ENCODE measurements at places on chromosomes 1 and 21. TPM values are rescaled to one million over a fixed set of nuclear protein-coding genes. Genes with fewer than 3 reads are reported as not detected.

GFI1 gene
- 52.2 TPM for total RNA-seq

DNA sequence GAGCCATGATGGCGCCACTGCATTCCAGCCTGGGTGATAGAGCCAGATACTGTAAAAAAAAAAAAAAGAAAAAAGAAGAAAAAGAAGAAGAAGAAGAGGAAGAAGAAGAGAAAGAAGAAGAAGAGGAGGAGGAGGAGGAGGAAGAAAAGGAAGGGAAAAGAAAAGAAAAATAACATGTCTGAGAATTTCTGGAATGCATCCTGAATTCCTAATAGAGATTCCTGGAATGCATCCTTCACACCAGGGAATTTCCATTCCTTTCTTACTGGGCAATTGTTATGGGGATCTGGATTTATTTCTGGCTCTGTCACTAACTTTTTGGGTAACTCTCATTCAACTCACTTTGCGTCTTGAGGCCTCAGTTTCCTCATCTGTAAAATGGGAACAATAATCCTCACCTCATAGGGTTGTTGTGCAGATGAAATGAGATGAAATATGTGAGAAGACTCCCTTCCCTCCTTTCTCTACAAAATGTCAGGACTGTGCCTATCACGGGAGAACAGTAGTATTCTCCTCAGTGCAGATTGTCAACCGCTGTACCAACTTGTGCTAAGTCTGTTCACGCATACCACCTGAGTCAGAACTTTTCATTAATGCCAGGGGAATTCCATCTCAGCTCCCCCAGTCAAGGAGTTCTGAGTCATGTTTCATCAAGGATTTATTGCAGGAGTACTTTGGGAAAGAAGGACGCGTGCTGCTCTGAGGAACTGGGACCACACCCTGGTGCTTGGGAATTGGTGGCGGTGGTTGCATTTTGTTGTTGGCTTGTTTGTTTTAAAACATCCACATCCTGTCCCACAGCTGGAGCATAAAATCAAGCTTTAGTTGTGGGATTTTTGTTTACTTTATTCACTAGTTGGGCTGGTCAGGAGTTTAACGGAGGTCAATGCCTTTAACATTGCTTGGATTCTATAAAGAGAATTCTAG lies 42.4 kb upstream of the ROR1 start:
- H3K36me3 ChIP-seq = no peaks in the 10 kb centered on the region
- no peak overlapping the region for H3K4me3 ChIP-seq
- peaks cover 15% of the 10 kb centered on the region for H3K27me3 ChIP-seq
- DNase-seq = no peak

DNA sequence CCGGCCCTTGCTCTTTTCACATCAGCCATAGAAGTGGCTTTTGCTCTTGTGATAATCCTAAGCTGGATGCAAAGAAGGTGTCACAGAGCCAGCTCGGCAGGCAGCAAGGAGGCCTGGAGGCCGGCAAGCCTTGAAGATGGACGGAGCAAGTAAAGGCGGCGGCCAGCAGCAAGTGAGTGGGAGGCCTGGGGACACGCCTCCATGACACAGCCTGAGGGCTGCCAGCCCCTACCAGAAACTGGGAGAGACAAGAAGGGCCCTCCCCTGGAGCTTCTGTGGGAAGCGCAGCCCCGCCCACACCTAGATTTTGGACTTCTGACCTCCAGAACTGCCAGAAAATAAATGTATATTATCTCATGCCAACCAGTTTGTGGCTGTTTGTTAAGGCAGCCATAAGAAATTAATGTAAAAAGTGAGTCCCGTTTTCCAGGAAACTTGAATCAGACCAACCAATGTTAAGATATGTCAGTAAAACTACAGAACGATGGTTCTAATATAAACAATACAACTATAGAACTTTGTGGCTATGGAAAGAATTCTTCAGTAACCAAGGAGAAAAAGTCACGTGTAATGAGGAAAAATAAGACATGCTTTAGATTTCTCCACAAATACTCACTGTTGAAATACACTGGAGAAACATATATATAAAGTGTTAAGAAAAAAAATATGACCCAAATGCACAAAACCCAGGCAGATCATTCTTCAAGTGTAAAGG lies 49.9 kb downstream of the BACE2 start:
- peaks cover 25% of the 10 kb centered on the region for H3K27me3 ChIP-seq
- H3K36me3 ChIP-seq = no peaks in the 10 kb centered on the region
- H3K27ac ChIP-seq = no peak overlapping the region
- H3K4me3 ChIP-seq = no peak overlapping the region
- no peak for DNase-seq

DNA sequence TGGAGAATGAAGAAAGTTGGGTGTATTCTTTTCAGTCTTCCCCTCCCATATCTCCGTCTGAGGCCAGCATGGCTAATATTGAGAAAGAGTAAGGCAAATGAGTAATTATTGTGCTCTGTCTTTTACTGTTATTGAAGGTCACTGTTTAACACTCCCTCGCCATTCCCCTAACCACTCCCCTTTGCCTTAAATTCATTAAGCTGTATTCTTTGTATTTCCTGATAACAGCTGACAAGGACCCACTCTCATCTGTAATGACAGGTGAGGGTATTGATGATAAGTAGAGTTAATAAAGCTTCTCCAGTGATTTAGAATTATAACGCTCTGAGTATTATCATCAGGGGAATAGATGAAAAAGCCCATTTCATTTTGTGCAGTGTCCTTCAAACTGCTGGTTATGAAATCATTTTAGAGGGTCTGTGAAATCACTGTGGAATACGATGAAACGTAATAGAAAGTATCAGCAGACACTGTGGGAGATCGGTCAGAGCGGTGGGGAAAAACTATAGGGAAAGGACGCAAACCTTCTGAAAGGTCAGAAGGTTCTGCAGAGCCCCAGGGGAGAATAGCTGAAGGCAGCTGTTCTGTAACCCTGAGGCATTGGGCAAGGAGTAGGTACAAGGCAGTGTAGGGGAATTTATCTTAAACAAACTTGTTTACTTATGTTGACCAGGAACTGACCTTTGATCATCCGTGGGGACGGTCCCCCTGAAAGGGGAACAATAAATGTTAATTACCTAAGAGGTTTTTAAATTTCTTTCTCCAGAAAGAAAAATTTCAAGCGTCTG lies 46.3 kb upstream of the CACYBP start:
- peaks cover 2% of the 10 kb centered on the region for H3K36me3 ChIP-seq
- H3K27me3 ChIP-seq = peaks cover 2% of the 10 kb centered on the region
- no peak overlapping the region for H3K27ac ChIP-seq
- no peak for DNase-seq
- H3K4me1 ChIP-seq = peaks cover 14% of the 10 kb centered on the region

CCT8 gene
- 184 TPM for total RNA-seq

GRCh38 chr1:29563571-29563970 lies 327.2 kb downstream of the PTPRU start:
- no peak overlapping the region for H3K27ac ChIP-seq
- H3K27me3 ChIP-seq = no peaks in the 10 kb centered on the region
- DNase-seq = no peak
- H3K36me3 ChIP-seq = no peaks in the 10 kb centered on the region
- no peaks in the 10 kb centered on the region for H3K4me1 ChIP-seq

GRCh38 chr21:44286086-44286715 lies 525 bp downstream of the AIRE start:
- no peak overlapping the region for H3K4me3 ChIP-seq
- H3K27ac ChIP-seq = no peak overlapping the region
- H3K4me1 ChIP-seq = no peaks in the 10 kb centered on the region
- peaks cover 5% of the 10 kb centered on the region for H3K27me3 ChIP-seq
- no peaks in the 10 kb centered on the region for H3K36me3 ChIP-seq
- no peak for DNase-seq

ARTN gene
- 0.71 TPM for total RNA-seq

RUNX3 gene
- 172 TPM for total RNA-seq

GJA4 gene
- total RNA-seq = not detected

GRCh38 chr1:201508809-201509208 lies 1.9 kb upstream of the CSRP1 start:
- peaks cover 44% of the 10 kb centered on the region for H3K4me1 ChIP-seq
- H3K27ac ChIP-seq = no peak overlapping the region
- no peaks in the 10 kb centered on the region for H3K27me3 ChIP-seq
- DNase-seq = no peak
- H3K36me3 ChIP-seq = peaks cover 2% of the 10 kb centered on the region
- no peak overlapping the region for H3K4me3 ChIP-seq

DNA sequence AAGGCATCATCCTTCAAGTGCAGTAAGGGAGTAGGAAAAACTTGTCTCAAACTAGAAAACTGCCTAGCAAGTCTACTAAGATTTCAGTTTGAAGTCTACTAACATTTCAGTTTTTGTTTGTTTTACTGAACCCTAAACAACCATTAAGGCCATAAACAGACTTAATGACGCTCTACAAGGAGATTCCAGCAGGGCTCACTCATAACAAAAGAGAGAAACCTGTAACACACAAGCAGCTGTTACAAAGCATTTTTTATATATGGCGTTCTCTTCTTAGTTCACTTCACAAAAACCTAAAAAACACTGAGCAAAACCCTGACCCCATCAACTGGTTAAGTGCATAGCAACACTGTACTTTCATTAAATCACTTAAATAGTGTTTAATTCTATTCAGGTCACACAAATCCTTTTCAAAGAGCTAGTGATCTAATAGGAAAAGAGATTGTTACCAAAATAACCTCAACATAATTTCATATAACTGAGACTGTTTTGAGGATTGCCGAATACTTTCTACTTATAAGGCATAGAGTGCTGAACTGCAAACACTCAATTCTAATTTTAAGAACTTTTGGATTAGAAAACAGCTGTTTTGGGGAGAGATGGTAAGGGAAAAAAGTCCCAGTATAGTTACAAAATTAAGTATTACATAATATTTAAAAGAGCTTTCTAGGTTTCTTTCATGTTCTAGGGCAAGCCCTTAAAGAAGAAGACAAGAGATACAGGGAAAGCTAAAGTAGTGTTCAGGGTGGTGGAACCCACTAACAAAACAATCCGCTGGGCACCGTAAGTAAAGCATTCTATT lies 1.4 kb downstream of the B3GALNT2 start:
- no peaks in the 10 kb centered on the region for H3K36me3 ChIP-seq
- DNase-seq = no peak
- H3K4me3 ChIP-seq = peak overlapping the region; percentile 94
- H3K27me3 ChIP-seq = peaks cover 4% of the 10 kb centered on the region
- H3K27ac ChIP-seq = peak overlapping the region; percentile 84

GRCh38 chr1:32337855-32338636 lies 2.0 kb upstream of the MARCKSL1 start:
- no peak for DNase-seq

- no peak for DNase-seq
- H3K27ac ChIP-seq = no peak overlapping the region
- H3K4me3 ChIP-seq = no peak overlapping the region
Observed at GRCh38 chr1:218211241-218211640, 73.9 kb upstream of the RRP15 start.

DNA sequence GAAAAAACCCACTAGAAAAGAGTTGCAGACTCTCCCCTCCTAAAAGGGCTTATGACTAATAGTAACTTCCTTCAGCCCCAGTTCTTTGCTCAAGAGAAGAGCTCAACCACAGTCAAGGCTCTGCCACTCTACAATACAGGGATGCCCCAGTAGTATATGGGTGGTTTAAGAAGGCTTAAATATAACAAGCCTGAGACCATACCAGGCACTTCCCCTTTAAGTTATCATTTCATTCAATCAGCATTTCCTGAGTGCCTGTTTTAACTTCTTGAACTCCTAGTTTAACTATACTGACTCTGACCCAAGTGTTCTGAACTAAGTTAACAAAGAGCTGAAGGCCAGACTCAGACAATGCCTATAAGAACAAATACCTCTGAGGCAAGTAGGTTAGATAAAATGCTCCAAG lies 19.8 kb downstream of the PRPF38A start:
- H3K4me3 ChIP-seq = peak overlapping the region; percentile 28
- H3K4me1 ChIP-seq = peaks cover 35% of the 10 kb centered on the region
- no peaks in the 10 kb centered on the region for H3K27me3 ChIP-seq
- DNase-seq = no peak
- H3K27ac ChIP-seq = peak overlapping the region; percentile 78

PGLYRP4 gene
- total RNA-seq = not detected

- H3K27ac ChIP-seq = no peak overlapping the region
- peaks cover 12% of the 10 kb centered on the region for H3K27me3 ChIP-seq
- no peak for DNase-seq
- no peaks in the 10 kb centered on the region for H3K36me3 ChIP-seq
- H3K4me3 ChIP-seq = no peak overlapping the region
- peaks cover 4% of the 10 kb centered on the region for H3K4me1 ChIP-seq
Observed at GRCh38 chr1:157487504-157487903, 64.8 kb downstream of the FCRL5 start.

DNA sequence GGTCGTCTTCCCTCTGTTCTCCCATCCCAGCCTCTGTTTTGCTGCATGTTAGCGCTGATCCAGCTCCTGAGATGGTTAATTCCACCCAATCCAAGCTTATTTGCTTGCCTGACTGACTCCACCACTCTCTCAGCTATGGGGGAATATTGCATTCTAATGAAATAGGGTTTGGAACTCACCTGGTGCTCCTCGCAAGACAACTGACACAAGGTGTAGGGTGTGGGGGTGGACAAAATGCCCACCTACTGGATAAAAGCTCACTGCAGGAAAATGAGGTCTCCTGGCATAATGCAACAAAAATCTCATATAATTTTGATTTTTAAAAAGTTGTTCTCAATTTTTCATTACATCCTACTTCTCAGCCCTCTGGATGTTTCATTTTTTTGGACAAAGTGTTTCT lies 259.0 kb downstream of the ZNF648 start:
- H3K36me3 ChIP-seq = no peaks in the 10 kb centered on the region
- H3K4me3 ChIP-seq = no peak overlapping the region
- H3K27ac ChIP-seq = no peak overlapping the region
- DNase-seq = no peak
- peaks cover 15% of the 10 kb centered on the region for H3K27me3 ChIP-seq
- no peaks in the 10 kb centered on the region for H3K4me1 ChIP-seq

- H3K36me3 ChIP-seq = no peaks in the 10 kb centered on the region
- H3K27ac ChIP-seq = no peak overlapping the region
- no peak for DNase-seq
Observed at GRCh38 chr1:226872437-226872836, 2.0 kb downstream of the PSEN2 start.

DNA sequence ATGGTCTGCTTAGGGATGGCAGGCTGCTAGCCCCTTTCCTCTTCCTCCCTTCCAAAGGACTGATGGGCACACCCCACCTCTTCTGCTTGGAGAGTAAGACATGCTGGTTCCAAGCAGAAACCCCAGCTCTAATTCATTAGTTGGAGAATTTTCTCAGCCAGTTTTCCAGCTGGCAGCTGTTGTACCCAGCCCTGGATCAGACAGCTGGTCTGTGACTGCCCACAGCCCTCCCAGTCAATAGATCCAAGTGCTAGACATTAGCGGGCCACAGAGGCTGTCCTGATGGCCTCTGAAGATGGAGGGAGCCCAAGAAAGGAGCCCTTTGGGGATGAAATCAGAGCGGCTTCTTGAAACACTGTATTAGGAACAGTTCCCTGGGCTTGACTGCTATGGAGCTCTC lies 35.8 kb downstream of the ACOT11 start:
- H3K27me3 ChIP-seq = no peaks in the 10 kb centered on the region
- no peak overlapping the region for H3K27ac ChIP-seq
- no peak for DNase-seq
- no peak overlapping the region for H3K4me3 ChIP-seq
- H3K36me3 ChIP-seq = no peaks in the 10 kb centered on the region
- peaks cover 7% of the 10 kb centered on the region for H3K4me1 ChIP-seq

Measured in activated naive CD8-positive, alpha-beta T cell treated with anti-CD3 and anti-CD28 coated beads, Interleukin-2, amount 10 ng/mL, durations not matched to agents 7 days and 5 days (primary cell).